ENCODE measurements at places on chromosomes 1 and 21.

- no peak for DNase-seq
These were observed 46.0 kb downstream of the RHOU start for GRCh38 chr1:228781161-228781808.

GRCh38 chr1:74468982-74469603 lies 43.3 kb downstream of the LRRC53 start:
- no peak for DNase-seq

DNA sequence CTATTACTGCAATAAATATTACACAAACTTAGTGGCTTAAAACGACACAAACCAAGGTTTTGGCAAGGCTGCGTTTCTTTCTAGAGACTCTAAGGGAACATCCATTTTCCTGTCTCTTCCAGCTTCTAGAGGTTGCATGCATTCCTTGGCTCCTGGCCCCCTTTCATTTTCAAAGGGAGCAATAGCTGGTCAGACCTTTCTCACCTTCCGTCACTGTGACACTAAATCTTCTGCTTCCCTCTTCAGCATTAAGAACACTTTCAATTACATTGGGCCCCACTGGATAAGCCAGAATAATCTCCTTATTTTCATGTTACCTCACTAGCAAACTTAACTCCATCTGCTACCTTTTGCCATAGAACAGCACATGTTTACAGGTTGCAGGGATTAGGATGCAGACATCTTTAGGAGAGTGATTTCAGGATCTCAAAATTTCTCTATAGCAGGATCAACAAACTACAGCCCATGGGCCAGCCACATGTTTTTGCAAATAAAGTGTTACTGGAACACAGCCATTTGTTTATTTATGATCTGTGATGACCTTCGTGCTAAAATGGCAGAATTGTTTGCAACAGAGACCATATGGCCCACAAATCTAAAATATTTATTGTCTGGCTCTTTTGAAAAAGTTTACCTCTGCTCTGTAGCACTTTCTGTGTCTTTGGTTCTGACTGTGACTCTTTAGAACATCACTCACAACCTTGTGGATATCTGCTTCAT lies 221.5 kb upstream of the SGIP1 start:
- no peak for DNase-seq

DNA sequence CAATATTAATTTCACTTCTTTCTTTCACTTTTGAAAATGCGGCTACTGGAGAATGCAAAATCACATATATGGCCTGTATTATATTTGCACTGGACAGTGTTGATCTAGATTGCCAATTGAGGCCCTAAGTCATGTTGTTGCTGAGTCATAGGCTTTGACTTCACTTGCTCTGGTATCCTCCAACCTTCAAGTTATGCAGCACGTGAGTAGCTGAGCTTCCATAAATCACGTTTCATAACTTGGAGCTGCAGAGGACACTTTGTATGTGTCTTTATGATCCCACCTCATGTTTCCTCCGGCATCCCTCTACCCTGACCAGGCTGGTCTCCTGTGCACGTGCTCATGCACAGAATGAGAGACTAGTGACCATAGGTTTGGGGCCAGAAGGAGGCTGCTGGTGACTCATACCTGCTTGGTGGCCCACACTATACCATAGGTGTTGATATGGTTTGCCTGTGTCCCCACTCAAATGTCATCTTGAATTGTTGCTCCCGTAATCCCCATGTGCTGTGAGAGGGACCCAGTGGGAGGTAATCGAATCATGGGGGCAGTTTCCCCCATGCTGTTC lies 103.0 kb upstream of the TSPAN2 start:
- no peak for DNase-seq

DNA sequence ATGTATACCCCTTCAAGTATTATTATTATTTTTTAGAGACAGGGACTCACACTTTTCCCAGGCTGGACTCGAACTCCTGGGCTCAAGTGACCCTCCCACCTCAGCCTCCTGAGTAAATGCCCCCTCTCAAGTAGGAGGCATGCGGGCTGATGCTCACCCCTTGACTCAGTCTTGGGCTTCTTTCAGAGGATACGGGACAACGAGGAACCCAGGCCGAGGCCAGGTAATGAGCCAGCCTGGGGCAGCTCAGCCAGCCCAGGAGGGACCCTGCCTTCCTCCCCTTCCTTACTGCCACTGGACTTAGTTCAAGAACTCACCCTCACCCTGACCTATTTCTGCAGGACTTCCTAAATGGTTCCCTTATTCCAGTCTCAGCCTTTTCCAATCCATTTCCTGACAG lies 198.0 kb upstream of the MAP1LC3C start:
- DNase-seq, result no peak

DNA sequence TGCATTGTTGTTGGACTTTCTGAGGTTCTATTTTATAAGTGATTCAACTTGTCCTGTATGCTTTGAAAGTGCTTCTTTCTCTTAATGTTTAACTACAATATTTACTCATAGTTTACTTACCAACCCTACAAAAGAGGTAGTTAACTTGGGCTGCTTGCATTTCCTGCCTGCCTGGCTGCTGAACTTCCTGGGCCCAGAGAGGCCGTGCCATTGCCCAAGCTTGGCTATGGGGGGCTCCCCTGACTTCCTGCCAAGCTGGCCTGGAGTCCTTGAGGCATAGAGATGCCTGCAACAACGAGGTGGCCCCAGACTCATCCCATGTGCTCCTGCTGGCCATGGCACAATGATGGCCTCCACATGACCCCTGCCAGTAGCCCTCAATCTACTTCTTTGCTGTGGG lies 361.6 kb upstream of the PLD5 start:
- DNase-seq, result no peak

DNA sequence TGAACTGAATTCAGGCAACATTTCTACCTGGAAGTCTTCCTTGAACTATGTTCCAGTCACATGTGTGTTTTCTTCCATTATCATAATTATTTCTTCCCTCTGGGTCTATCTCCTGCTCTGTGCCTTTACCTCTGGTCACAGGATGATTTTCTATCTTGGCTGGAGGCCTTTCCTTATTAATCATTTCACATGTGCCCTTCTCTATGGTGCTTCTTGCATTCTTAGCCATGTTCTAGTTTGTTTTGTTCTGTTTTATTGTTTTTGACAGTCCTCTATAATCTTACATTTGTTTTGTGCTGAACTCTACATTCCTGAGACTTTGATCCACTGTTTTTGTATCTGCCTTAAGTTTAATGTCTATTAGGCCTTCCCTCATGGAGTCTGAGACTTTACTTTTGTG lies 51.0 kb downstream of the SGIP1 start:
- DNase-seq, result no peak

DNA sequence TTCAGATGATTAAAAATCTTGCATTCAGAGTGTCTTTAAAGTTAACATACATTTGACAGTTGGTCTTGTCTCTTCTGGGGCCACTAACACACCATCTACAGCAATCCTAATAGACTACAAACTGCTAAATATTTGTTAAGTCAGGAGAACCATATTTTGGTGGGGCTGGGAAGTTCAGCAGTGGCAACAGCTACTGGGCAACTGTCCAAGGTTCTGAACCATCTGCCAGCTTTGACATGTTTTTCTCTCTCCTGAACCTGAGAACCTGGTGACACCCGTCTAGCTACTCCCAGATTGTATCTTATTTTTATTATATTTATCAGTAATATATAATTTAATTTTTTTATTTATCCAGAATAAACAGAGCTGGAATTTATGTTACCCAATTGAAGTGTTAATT lies 199.0 kb upstream of the DPYD start:
- no peak for DNase-seq

DNA sequence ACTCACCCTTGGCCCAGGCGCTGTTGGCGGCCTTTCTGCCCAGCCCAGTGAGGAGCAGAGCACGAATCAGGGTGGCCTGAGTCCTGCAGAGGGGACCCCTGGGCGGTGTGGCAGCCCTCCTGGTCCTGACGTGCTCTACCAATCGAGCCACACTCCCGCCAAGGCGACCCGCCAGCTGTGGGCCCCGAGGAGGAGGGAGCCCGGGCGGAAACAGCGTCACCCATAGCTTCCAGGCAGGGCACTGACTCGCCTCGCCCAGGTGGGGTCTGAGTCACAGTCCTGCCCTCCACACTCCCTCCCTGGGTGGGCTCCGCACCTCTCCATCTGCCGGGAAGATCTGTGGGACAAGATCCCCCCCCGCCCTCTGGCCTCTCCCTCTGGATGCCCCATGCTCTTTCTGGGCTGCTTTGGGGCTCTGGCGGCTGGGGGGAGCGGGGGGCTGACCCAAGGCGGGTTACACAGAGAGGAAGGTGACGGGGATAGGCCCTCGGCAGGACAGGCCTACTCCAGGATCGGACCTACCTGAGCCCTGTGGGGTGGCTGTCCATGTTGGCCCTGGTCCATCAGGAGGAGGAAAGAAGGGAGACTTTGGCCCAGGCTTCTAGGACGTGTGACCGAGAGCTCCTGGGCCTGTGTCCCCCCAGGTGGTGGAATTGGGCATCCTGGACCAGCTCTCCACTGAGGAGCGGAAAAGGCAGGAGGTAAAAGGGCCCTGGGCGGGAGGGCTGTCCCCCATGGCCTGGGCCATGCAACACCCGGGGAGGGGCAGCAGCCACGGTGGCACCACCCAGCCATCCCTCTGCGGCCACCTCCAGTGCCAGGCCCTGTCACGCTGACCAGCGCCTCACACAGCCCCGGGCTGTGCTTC lies 14.0 kb downstream of the ARHGEF16 start:
- no peak for DNase-seq

DNA sequence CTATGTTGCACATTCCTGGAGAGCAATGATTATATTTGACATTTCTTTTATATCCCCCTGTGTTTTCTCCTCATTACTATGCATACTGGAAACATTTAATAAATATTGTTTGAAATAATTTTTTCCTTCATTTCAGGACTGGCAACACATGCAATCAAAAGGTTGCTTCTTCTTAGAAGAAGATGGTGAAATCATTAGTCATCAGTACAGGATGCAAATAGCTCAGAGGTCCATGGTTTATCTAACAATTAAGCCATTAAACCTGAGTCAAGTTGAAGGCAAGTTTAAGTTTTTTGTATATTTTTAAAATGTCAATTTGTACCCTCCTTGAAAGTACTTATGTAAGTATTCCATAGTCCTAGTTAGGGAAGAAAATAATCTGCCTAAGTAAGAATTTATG lies 22.5 kb downstream of the EFCAB7 start:
- DNase-seq, result no peak

- no peak for DNase-seq
These were observed 7.9 kb downstream of the C8B start for GRCh38 chr1:56957931-56958330.

DNA sequence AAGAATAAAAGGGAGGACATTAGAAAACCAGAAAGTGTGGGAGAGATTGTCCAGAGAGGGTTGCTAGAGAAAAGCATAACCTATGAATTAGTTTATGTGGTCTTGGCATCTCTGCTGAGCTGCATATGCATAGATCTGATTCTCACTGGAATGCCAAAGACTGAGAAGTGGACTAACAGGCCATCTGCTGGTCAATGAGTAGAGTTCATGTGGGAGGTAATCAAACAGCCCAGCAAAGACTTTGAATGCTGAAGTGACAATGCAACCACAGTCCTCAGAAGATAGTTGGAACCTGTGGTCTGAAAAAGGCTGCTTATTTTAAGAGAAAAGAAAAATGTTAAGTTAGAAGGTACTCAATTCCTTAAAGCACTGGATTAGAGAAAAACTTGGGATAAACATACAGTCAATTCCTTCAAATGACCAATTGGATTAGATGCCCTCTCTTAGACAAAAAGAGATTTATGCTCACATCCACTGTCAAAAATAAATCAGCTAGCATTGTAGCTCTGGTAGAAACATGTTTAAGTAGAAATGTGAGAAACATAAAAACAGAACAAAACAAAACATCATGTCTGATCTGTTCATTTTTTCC lies 382.8 kb downstream of the AMY1C start:
- DNase-seq, result no peak

- no peak for DNase-seq
These were observed 139.2 kb downstream of the SEC16B start for GRCh38 chr1:177830531-177831135.

GRCh38 chr1:110464340-110464739 lies 13.4 kb downstream of the PROK1 start:
- DNase-seq, result no peak

DNA sequence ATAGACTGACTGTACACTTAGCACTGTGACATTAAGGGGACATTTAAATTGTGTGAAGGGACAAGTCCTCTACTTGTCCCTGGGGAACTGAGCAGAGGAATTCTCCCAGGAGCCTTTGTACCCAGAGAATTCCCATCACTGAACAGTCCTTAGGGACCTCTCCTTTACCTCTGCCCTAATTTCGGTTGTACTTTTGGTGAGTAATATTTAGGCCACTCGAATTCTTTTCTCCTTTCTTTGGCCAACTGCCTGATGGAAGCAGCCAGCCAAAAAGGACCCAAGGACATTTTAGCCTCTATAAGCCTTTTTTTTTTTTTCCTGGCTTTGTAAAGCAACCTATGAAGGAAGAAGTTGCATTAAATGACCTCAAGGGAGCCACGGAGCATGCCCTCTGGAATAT lies 71.5 kb downstream of the NR5A2 start:
- DNase-seq, result no peak

- no peak for DNase-seq
These were observed 8.8 kb downstream of the RAB7B start for GRCh38 chr1:205994346-205994745.

DNA sequence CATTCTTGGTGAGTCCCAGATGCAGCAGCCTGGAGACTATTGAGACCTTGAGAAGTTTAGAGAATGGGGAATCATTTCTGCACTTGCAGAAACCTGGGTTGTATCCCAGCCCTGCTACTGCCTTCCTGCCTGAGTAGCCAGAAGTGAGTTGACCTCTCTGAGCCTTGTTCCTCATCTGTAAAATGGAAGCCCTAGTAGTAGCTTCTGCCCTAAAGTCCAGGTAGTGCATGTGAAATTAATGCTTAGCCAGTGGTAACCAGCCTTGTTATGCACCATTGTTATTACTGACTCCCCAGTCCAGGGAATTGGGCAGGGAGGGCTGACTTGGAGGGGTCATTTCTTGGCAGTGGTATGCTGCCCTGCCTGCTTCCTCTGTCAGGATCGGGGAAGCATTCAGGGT lies 5.6 kb downstream of the SESN2 start:
- DNase-seq, result no peak
